ENCODE measurements at places on chromosomes 2 and 18.

- DNase-seq = no peak
- no peaks in the 10 kb centered on the region for H3K36me3 ChIP-seq
- H3K27me3 ChIP-seq = no peaks in the 10 kb centered on the region
These were observed 84.5 kb upstream of the HK2 start for GRCh38 chr2:74749432-74749831.

DNA sequence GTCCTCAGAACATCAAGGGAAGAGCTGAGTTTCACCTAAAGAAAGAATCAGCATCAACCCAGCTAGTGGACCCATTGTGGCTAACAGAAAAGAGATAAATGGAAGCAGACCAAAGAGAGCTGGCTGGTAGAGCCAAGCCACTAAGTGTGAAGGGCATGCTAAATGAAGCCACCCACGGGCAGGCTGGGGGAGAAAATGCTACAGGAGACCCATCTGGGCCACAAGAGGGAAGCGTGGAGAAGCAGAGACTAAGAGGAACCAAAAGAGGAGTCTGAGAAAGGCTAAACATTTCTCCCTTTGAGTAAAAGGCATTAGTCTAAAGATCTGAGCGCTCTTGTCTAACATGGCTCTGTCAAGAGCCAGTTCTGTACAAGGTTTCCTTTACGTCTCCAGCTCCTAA, 15.8 kb downstream of the CWC22 start:
- peaks cover 2% of the 10 kb centered on the region for H3K36me3 ChIP-seq
- H3K4me1 ChIP-seq = no peaks in the 10 kb centered on the region

DNA sequence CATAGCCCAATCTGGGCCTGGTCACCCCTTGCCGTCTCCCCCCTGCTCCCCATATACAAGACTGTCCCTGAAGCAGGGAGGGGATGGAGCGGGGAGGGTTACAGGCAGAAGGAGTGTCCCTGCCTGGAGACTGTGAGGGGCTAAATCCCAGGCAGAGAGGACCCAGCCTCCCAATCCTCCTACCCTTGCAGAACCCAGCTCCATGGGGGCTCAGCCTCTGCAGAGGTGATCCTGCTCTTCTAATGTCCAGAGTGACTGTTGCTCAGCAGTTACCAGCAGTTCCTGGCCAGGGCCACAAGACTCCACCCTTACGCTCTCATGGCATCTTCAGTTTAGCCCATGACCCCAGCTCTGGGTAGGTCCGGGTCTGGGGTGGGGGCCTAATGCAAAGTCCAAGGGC, 58.1 kb downstream of the COA5 start:
- no peaks in the 10 kb centered on the region for H3K4me1 ChIP-seq
- DNase-seq = no peak
- peaks cover 2% of the 10 kb centered on the region for H3K36me3 ChIP-seq
- no peak overlapping the region for H3K27ac ChIP-seq

- no peak overlapping the region for H3K27ac ChIP-seq
- no peaks in the 10 kb centered on the region for H3K27me3 ChIP-seq
- no peaks in the 10 kb centered on the region for H3K4me1 ChIP-seq
- H3K36me3 ChIP-seq = no peaks in the 10 kb centered on the region
- DNase-seq = no peak
- H3K4me3 ChIP-seq = no peak overlapping the region
These were observed 162.2 kb downstream of the BAZ2B start for GRCh38 chr2:159454185-159454584.

DNA sequence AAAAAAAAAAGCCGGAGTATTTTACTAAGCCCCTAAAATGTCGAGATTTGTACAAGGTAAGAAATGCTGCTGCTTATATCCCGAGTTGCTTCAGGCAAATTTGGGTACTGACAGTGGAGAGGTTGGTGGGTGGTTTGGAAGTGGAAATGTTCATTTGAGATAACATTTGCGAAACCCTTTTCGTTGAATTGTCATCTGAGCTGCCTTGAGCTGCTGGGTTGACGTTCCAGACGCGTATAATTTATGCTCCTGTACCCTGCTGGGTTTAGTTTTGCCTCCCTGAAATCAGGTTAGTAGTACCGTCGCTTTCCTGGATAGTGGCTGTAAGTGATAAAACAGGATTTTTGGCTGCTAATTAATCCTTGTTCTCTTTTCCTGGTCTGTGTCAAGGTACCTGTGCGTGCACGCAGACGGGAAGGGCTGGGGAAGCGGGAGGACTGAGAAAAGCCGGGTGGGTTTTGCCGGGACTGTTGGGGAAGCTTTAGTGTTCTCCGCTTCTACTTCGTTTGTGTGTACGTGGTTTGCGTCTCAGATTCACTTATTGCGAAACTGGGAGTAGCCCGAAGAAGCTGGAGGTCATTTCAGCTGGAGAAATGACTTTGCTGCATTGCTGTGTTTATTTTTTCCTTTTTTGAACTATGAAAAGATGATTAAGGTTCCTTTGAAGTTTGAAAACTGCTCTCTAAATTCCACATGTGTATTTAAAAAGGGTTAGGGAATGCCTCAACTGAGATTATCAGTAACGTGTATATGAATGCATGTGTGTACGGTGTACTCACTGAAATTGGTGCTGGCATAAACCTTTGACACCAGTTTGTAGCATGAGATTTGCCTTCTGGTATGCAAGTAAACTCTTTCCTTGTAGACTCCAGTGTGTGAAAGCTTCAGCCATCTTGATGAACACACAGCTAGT, 709 bp downstream of the UGP2 start:
- peak; percentile 73 for DNase-seq
- H3K4me3 ChIP-seq = peak overlapping the region; percentile 71
- no peaks in the 10 kb centered on the region for H3K27me3 ChIP-seq
- peak overlapping the region; percentile 93 for H3K27ac ChIP-seq

DNA sequence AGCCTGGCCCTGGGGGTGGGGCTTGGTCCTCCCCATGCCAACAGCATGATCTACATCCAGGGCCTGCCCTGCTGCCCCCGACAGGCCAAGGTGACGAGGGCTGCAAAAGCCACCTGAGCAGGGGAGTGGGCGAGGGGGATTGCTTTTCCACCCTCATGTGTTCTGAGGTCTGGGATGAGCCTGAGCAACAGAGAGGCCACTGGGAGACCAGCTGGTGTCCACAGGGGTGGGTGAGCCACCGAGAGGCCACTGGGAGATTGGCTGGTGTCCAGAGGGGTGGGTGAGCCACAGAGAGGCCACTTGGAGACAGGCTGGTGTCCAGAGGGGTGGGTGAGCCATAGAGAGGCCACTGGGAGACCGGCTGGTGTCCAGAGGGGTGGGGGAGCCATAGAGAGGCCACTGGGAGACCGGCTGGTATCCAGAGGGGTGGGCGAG, 147.4 kb upstream of the GPC1 start:
- no peaks in the 10 kb centered on the region for H3K4me1 ChIP-seq
- no peak overlapping the region for H3K4me3 ChIP-seq
- no peaks in the 10 kb centered on the region for H3K27me3 ChIP-seq
- no peak overlapping the region for H3K27ac ChIP-seq

DNA sequence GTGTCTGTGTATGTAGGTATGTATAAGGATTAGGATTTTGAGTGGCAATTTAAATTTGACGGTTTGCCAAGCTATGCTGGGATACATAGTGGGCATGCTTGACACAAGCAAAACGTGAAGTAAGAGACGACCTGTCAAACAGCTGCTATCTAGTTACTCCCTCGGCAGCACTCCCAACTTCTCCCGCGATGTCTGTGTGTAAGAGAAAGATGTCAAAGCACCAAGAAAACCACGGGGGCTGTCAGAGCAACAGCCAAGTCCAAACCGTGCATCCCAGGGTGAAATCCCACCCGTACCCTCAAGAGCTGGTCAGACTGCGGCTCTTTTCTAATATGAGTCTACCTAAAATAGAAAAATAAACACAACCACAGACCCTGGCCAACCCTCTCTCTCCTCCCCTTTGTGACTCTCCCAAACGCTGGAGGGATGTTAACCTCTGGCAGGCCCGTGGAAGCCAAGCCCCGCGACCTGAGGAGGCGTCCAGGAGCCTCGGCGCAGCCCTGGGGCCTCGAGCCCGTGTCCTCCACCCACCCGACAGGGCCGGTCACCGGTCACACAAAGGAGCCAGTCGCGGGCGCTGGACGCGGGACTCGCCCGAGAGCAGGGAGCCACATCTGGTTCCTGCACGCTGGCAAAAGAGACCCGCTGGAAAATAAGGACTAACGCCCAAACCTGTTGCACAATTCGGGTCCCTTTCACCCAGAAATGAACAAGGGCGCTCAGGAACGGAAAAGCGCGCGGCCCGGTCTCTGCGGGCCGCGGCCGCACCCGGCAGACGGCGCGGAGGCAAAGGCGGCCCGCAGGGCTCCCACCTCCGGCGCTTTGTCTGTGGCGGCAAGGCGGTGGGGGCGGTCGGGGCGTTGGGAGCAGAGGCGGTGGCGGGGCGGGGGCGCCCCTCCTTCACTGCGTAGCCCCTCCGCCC, 925 bp downstream of the SESTD1 start:
- peak overlapping the region; percentile 99 for H3K4me3 ChIP-seq
- peaks cover 1% of the 10 kb centered on the region for H3K4me1 ChIP-seq
- no peaks in the 10 kb centered on the region for H3K36me3 ChIP-seq

DNA sequence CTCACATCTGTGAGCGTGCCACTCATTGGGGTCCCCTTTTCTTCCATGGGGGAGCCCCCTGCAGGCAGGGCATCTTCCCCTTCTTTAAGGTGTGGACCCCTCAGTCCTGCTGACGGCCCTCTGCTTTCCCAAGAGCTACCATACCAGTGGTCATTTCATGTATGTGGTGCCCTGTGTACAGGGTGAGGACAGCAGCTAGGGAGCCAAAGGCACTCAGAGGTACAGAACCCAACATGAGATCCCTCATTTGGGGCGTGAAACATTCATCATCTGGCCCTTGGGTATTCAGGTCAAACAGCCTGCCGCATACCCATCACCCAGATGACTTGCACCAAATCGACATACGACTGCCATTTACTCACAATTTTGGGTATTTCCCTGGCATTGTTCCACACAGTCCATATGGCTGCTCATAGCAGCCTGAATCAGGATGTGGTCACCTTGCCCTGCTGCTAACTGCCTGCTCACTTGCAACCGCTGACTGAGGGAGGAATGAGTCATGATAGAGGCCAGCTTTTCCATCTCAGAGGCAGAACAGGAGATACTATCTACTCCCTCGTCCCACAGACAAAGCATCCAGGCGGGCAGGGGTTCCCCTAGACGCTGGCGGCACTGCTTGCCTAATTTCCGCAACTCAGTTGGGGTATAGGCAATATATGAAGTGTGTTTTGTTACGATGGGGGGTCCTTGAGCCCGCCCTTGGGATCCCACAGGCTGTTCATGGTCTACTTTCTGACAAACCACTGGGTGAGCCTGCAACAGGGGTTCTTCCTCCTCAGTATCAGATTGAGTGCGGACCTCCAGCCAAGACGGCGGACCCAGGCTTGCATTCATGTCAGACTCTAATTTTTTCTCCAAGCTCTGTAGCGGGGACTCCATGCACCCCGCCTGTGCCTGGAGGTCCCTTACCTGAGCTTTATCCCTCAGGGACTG, 228.6 kb downstream of the SATB2 start:
- H3K27me3 ChIP-seq = no peaks in the 10 kb centered on the region
- H3K27ac ChIP-seq = no peak overlapping the region
- DNase-seq = no peak

- H3K4me1 ChIP-seq = no peaks in the 10 kb centered on the region
- H3K27ac ChIP-seq = no peak overlapping the region
- no peak for DNase-seq
- no peaks in the 10 kb centered on the region for H3K27me3 ChIP-seq
- H3K4me3 ChIP-seq = no peak overlapping the region
These were observed 68.7 kb downstream of the STRADB start for GRCh38 chr2:201520201-201520600.

DNA sequence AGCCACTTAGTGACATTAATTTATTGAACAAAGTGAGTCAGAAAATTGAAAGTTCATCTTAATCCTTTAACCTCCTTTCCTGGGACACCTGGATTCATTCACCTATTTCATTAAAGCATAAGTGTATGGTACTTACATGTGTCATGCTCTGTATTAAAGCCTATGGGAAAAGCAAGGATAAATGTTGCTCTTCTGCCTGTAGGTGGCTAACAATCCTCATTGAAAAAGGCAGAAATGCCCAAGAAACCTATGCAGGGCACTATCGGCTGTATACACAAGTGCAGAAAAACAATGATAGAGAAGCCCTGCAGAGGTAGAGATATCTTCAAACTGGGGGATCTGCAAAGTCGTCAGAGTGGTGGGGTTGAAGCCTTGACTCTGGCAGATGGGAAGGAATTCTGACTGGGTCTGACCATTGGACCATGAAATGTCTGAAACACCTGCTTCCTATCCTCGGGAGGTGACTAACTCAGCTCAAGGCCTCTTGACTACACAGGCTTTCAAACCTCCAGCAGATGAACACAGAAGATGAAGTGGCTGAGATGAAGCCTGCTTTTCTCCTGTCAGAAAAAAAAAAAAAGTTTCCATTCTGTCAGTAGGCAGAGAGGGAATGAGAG, 83.1 kb downstream of the DCC start:
- no peaks in the 10 kb centered on the region for H3K4me1 ChIP-seq
- no peak overlapping the region for H3K4me3 ChIP-seq
- DNase-seq = no peak
- no peaks in the 10 kb centered on the region for H3K36me3 ChIP-seq

GRCh38 chr2:64115808-64116598, 28.2 kb downstream of the PELI1 start:
- H3K27ac ChIP-seq = no peak overlapping the region
- no peaks in the 10 kb centered on the region for H3K36me3 ChIP-seq
- H3K4me1 ChIP-seq = peaks cover 4% of the 10 kb centered on the region
- no peaks in the 10 kb centered on the region for H3K27me3 ChIP-seq

- H3K4me3 ChIP-seq = no peak overlapping the region
- no peak overlapping the region for H3K27ac ChIP-seq
- no peaks in the 10 kb centered on the region for H3K27me3 ChIP-seq
- no peaks in the 10 kb centered on the region for H3K36me3 ChIP-seq
- DNase-seq = no peak
These were observed 394.7 kb upstream of the ZNF804A start for GRCh38 chr2:184203661-184204060.

DNA sequence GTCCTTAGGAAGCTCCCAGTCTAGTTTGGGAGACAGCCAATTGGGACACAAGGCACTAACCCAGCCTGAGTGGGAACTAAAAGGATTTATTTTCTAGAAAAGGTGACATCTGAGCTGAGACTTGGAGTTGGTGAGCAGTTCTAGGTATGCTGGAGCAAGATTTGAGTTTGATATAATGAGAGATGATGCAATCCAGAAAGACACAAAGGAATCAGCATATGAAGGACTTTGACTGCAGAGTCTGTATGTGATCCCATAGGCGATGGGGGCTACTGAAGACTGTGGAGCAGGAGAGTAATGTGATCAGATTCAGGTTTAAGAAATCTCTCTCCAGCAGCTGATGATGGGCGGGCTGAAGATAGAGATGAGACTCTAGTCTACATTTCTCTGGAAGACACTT, 135.1 kb upstream of the MYCN start:
- H3K4me1 ChIP-seq = no peaks in the 10 kb centered on the region
- no peak overlapping the region for H3K4me3 ChIP-seq
- H3K27ac ChIP-seq = no peak overlapping the region
- no peak for DNase-seq

DNA sequence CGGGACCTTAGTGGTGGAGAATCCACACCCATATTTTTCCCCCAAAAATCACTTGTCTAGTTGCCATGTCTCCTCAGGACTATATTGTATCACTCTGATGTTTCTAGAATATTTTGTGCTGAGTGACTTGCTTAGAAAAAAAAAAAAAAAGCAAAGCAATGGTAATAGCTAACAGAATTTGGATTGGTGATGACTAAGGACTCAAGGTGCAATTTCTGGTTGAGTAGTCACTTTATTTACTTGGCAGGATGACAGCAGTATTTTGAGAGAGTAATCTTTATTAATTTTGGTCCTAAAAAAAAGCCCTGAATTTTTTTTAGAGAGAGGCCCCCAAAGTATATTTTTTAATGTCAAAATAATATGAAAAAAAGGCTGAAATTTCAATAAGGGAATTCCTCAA, 32.8 kb upstream of the MYO3B start:
- H3K4me3 ChIP-seq = no peak overlapping the region
- H3K36me3 ChIP-seq = no peaks in the 10 kb centered on the region
- H3K27ac ChIP-seq = no peak overlapping the region
- DNase-seq = no peak
- no peaks in the 10 kb centered on the region for H3K27me3 ChIP-seq
- no peaks in the 10 kb centered on the region for H3K4me1 ChIP-seq

All from aorta (tissue), 5 donors.